ENCODE measurements at places on chromosomes 3 and 15.

GRCh38 chr3:88712552-88712951, 394.9 kb upstream of the EPHA3 start:
- DNase-seq = no peak

- no peak for DNase-seq
Measured at GRCh38 chr3:11392014-11392859, 120.0 kb downstream of the ATG7 start.

GRCh38 chr15:25937796-25938195, 74.7 kb upstream of the ATP10A start:
- no peak for DNase-seq

- no peak for DNase-seq
Measured at GRCh38 chr15:31834654-31835053, 195.7 kb upstream of the CHRNA7 start.

DNA sequence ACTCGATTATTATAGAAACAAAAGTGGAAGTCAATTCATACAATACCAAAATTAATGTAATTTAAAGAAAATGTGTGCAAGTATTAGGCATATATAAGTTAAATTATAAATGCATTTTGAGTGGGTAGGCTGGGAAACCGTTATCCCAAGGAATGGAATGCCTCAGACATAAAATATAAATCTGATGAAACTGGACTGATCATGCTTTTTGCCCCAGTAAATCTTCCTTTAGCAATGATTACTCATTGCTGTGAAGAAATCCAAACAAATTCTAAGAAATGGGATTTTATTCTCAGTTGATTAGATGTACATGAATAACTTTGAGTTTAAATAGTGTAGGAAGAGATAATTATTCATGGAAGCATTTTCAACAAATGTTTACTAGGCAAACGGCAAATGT, 185.5 kb upstream of the KCNMB2 start:
- no peak for DNase-seq

- no peak for DNase-seq
Measured at GRCh38 chr3:196813903-196814302, 53.8 kb upstream of the SENP5 start.

All from stomach (tissue), 19 donors.